ENCODE measurements at places on chromosomes 5 and 9.

- no peak for DNase-seq
These were observed 80.0 kb downstream of the SYK start for GRCh38 chr9:90881648-90882047.

- DNase-seq = no peak
These were observed 146.9 kb downstream of the AUH start for GRCh38 chr9:91214867-91215266.

- DNase-seq = no peak
These were observed 52.6 kb upstream of the TCERG1 start for GRCh38 chr5:146394486-146394885.

DNA sequence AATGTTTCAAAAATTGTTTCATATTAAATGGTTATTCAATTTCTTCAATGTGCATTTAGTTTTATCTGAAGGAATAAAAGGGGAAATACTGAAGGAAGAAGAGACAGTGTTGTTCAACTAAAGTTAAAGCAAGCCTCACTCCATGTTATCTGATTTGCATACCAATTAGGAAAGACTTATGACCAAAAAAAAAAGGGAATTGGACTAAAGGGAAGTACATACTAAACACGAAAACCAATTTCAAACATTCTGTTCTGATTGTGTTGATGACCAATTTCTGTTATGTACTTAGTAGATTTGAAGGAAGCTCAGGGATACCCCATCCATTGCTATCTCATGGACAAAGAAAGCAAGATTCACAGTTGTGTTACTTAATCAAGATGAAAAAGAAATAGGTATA, 4.9 kb upstream of the GAPT start:
- no peak for DNase-seq

DNA sequence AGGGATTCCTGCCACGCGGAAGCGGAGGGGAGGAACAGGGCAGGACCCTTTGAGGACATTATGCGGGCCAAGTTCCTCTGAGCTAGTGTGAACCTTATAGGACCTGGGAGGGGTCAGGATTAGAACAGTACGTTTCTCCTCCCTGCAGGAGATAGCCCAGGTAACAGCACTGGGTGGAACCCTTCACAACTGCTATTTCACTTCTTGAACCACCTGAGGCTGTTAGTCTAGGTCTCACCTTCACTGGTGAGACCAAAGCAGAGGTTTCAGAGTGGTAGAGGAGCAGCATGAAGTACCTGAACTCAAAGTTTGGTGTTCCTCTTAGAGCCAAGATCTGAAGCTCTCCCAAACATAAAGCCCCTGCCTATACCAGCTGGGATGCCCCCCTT, 832 bp downstream of the EIF4EBP3 start:
- no peak for DNase-seq

- no peak for DNase-seq
These were observed 47.1 kb downstream of the C9orf57 start for GRCh38 chr9:72013292-72013760.

GRCh38 chr9:15959663-15960062, 406.8 kb downstream of the CCDC171 start:
- no peak for DNase-seq

DNA sequence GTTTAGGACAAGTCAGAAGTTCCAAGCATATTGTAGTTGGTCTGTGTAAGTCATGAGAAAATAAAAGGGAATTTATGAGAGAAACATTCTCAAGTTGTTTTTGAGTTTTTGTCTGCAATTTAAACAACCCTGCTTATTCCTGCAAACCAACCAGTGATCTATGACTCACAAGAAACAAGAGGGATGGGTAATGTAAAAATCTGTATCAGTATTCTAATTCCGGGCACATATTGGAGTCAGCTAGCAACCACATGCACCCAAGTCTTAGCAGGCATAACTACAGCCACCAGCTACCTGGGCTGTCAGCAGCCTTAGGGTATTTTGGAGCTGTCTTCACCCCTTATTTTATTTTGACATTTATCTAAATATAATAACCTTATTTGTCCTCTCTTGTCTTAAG, 128.7 kb upstream of the APC start:
- no peak for DNase-seq

GRCh38 chr5:149697001-149697400, 33.1 kb upstream of the PPARGC1B start:
- DNase-seq = no peak

DNA sequence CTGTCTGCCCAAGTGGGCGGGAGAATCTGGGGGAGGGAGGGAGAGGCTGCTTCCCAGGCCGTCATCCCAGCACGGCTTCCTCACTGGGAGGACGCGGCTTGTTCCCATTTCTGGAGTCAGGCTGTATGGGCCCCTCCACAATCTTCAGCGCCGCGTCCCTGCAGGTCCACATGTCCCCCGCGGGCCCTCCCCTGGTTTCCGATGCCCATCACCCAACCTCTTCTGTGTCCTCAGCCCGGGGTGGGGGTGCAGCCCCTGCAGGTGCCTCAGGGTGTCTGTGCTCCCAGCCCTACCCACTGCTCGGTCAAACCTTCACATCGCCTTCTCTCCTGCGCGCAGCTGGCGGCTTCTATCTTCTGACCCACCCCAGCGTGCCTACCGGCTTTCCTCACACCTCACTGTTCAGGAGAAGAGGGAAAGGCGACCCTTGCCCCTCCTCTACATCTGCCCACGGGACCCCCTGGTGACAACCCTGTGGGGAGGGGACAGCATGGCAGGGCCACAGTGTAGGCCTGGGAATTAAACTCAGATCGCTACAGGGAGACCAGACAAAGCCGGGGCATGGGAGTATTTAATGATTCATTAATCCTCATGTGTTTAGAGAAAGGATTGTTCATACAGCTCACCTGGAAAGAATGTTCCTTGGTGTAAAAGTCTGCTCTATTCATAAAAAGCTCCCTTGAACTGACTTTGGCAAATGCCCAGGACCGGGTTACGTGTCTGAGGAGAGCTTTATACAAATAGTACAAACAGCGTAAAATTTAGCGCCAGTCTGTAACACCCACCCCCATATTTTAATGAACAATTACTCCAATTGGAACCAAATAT, 145.1 kb downstream of the IRX1 start:
- DNase-seq = no peak

GRCh38 chr9:137295849-137296669, 6.0 kb downstream of the NRARP start:
- DNase-seq = no peak

- no peak for DNase-seq
These were observed 4.9 kb downstream of the NKX2-5 start for GRCh38 chr5:173229966-173230689.

DNA sequence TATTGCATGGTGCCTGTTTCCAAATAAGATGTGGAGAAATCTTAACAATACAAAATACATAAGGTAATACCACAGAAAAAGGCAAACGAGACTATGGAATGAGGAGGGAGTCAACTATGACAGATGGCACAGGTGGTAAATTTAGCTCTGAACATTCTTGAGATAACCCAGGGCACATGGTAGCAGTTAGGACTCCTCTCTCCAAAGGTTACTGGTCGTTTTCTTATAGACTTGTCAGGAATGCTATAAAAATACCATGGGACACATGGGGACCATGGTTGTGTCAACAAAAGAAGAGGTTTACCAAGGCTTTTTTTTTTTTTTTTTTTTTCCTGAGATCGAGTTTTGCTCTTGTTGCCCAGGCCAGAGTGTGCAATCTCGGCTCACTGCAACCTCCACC, 209.4 kb upstream of the RFX3 start:
- DNase-seq = no peak

DNA sequence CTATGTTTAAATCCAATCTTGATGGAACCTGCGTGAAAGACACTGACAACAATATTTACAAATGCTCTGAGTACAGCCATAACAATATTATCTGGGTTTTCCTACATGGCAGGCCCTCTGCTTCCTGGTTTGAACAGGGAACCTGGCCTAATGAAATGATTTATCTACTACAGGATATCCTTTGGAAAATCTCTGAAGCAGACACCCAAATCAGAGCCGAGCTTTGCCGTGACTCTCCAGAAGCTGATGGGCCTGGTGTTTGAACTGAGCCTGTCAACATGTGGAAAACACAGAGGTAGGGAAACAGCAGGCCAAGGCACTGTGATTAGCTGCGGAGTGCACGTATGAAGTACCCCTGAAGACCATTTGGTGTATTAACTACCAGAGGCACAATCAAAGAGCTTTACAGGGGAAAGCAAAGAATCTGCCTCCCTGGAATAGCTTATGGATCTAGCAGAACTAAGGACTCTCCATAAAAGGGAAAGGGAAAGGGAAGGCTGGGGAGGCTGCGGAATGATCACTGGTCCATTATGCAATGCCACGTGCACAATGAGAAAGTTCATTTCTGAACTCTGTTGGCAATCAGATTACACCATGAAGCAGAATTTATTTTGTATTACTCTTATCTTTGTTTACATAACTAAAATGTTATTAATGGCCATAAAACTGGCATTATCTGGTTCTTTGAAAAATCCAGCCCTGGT, 321.9 kb downstream of the EBF1 start:
- DNase-seq = no peak
